ENCODE measurements at places on chromosomes 12 and 14.

DNA sequence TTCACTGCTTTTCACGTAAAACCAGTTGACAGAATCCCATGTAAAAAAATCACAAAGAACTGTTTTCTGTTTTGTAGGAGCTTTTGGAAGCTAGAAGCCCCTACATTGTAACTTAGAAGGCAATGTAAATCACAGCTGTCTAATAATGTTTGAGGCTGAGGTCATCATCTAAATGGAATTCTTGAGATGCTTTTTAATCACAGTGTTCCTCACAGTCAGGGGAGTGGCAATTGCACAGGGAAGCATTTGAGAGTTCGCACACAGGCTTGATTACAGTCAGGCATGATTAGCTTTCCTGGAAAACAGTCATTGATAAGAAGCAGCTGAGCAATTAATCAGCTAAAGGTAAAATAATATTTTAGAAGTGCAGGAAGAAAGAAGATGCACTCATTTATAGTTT is 2.9 kb downstream of the SLC17A8 start:
- DNase-seq: no peak

GRCh38 chr14:65339866-65340265 is 72.7 kb upstream of the FUT8 start:
- no peak for DNase-seq

DNA sequence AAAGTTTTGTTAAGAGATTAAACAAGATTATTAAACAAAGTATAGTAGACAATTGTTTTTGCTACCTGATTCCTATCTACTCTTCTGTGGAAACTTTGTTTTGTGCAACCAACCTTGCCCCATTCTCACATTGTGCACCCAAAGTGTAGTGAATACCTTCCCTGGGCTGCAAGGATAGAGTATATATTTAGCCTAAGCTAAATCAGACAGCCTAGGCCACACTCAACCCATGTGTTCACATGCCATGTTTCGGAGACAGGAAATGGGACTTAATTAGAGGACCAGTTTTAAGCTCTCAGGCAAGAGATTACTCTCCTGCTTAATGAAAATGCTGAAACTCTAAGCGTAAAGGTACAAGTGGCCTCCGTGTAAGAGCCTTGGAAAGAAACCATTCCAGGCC is 734.9 kb upstream of the USP15 start:
- DNase-seq: peak; percentile 27

DNA sequence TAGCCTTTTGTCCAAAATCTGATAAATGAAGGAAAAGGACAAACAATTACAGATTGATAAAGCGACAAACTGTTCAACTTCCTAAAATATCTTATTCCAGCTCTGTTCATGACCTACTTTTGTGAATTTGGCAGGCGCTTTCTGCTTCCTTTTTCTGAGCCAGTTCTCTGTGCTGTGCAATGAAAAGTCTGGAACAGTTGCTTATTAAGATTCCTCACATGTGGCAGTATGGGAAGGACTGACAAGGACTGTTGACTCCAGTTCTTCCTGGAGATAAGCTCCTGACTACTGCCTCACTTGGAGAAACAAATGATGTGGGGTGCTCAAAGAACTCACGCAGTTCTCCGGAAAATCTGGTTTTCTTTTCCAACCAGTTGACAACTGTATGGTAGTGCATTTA is 58.3 kb upstream of the ANP32D start:
- DNase-seq: no peak

GRCh38 chr12:50087995-50088394 is 2.9 kb downstream of the SMARCD1 start:
- no peak for DNase-seq

- no peak for DNase-seq
These were observed 2.4 kb upstream of the MLH3 start for GRCh38 chr14:75053396-75054291.

- DNase-seq: no peak
These were observed 112.8 kb upstream of the PELI2 start for GRCh38 chr14:56005191-56006053.

DNA sequence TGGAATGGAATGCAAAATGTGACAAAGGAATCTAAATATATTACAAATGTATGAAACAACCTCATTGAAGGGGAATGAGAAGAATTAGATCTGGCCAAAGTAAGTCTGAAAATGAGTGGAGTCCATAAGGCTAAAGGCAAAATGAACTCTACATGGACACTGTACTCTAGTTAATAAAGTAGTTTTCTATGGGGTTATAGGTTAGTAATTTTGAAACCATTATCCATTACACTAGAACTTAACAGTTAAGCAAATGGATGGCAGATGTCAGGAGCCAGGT is 222.1 kb downstream of the NUAK1 start:
- no peak for DNase-seq

DNA sequence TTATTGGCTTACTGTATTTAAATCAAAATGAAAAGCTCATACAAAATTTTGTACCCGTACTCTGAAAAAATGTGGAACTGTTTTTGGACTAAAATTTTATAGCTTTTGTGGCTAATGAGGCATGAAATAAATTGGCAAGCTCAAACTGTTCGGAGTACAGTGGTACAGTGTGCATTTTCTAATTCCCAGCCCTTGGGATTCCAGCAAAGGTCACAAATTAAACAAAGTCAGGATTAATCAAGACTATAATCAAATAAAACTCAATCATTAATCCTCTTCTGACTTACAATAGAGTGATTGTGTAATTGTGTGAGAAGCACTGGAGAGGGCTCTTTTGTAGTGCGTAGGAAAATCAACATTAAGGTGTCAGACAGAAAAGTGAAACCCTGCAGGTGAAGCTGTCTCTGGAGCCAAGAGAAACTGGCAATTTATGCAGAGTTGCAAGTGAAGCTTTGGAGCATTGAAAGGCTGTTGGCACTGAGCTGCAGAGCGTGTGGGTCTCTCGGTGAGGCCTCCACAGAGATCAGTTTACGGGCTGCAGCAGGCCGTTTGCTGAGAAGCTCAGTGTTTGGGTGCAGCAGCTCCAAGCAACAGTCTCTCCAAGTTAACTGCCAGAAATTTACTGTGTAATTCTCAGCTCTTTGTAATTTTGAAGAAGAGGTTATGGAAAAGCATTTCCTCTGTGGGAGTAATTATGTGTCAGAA is 275.9 kb downstream of the FBXL14 start:
- no peak for DNase-seq

DNA sequence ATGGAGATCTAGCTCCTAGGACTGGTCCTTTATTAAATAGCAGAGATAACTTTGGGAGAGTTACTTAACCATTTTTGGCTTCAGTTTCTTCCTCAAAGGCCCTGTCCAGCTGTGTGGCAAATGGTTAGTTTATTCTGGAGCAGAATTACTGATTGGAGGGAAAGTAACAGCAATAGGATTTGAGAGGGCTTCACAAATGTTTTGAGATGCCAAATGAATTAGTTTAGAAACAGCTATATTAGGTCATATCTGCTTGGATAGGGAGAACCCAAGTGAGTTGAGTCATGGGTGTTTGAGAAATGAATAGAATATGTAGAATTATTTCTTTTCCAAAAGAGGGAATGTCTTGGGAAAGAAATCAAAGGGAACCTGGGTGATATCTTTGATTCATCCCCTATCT is 17.5 kb downstream of the RASSF3 start:
- DNase-seq: no peak

GRCh38 chr12:114847441-114848035 is 163.6 kb upstream of the TBX3 start:
- no peak for DNase-seq

GRCh38 chr14:63470962-63471793 is 72.0 kb downstream of the PPP2R5E start:
- no peak for DNase-seq

- DNase-seq: no peak
These were observed 8.9 kb upstream of the IFNG-AS1 start for GRCh38 chr12:67980391-67980790.

GRCh38 chr12:132185705-132186104 is 41.4 kb downstream of the NOC4L start:
- no peak for DNase-seq

- peak; percentile 19 for DNase-seq
These were observed 178.5 kb upstream of the OR4E1 start for GRCh38 chr14:21852061-21852664.

GRCh38 chr12:15687583-15687982 is 101.6 kb downstream of the EPS8 start:
- no peak for DNase-seq

DNA sequence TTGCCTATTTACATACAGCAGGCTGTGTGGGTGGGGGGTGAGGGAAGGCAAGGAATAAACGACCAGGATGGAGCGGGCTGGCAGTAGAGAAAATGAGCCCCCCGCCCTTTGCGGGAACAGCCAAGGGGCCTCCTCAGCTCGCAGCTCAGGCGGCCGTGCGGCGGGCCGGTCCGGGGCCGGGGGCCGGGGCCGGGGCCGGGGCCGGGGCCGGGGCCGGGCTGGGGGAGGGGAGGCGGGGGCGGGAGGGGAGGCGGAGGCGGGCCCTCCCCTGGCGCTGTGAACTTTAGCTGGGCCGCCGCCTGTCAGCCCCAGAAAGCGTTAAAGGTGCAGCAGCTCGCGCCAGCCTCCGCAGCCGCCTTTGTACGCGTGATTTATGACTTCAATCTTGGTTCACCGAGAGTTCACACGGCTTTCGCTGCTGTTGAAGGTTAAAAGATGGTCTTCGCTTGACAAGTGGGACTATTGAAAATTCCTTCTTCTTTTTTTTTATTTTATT is 28.8 kb downstream of the HOXC4 start:
- peak; percentile 78 for DNase-seq

- no peak for DNase-seq
These were observed 2.9 kb upstream of the PPP4R4 start for GRCh38 chr14:94171208-94171607.

DNA sequence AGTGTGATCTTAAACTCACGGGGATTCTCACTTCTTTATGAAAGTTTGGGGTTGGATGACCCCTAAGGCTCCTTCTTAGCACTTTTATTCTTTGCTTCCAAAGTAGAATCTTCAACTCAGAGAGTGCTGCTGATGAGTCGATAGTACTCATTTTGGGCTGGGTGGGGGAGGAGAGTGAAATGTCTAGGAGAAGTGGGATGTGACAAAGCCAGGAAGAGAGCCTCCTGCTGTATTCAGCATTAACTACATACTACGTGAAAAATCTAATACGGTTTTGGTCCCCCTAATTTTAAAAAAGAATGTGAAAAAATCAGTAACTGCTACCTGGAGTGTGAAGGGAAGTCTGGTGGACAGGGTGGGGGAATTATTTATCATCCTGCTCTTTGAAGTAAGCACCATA is 148.3 kb downstream of the SAMD4A start:
- DNase-seq: no peak

DNA sequence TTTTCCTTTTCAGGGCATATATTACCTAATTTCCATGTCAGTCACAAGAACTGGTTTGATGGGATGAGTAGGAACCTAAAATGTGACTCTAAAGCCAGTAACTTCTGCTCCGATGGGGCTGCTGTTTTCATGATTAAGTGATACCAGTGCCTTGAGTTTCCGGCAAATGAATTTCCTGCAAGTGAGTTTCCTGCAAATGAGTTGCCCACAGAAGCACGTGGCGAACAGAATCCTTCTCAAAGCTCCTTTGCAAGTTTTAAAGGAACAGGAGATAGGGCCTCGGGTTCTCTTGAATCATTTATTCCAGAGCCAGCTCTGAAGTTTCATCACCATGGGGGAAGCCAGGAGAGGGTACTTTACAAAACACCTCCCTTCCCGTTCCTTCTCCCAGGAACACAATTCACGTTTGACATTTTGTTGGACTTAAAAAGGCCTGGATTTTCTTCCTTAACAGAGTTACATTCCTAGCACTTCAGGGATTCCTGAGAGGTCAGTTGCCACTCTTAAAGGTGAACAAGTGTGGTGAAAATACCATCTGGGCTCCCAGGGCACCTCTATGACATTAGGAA is 2.2 kb upstream of the PPTC7 start:
- no peak for DNase-seq

GRCh38 chr14:96626916-96627315 is 124.7 kb downstream of the PAPOLA start:
- DNase-seq: no peak
